Caki2 (cell line): ENCODE measurements at places on chromosomes 1 and 21. TPM values are rescaled to one million over a fixed set of nuclear protein-coding genes. Genes with fewer than 3 reads are reported as not detected.

HSD3B1 gene
- not detected in 2 replicates for total RNA-seq

RGS5 gene
- total RNA-seq: 4.0 and 4.7 TPM in 2 replicates

MYBPH gene
- total RNA-seq: not detected in 2 replicates

TRPM2 gene
- total RNA-seq: not detected in 2 replicates

KCNC4 gene
- total RNA-seq: 1.1 and 4.9 TPM in 2 replicates

CLDN17 gene
- total RNA-seq: not detected in 2 replicates

CFAP107 gene
- total RNA-seq: not detected in 2 replicates

APCS gene
- total RNA-seq: not detected in 2 replicates

KRTAP13-2 gene
- total RNA-seq: not detected in 2 replicates

CTH gene
- total RNA-seq: 1.7 and 3.6 TPM in 2 replicates

FCGR2B gene
- not detected in 2 replicates for total RNA-seq

SCP2 gene
- 45.1 and 54.2 TPM in 2 replicates for total RNA-seq

LIN28A gene
- not detected in 2 replicates for total RNA-seq

- DNase-seq: no peak
These were observed 165.1 kb upstream of the CACNA1E start for GRCh38 chr1:181318022-181318857.

DNA sequence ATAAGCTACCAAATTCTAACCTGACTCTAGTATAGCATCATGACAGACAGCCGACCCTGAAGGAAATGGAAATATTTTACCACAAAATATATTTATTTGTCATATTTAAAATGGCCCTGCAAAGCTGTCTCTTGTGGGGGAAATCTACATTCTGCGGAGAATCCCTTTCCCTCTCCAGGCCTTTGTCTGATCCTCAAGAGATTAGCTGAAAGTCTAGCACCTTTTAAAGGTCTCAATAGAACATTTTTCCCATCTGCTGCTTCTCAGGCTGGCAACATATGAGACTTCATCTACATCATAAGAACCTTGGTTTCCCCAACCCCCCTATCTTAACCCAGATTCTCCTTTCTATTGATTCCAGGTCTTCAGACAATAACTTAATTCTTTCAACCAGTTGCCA, 1.7 kb upstream of the OR11L1 start:
- no peak for DNase-seq

- no peak for DNase-seq
These were observed 169.3 kb upstream of the NR5A2 start for GRCh38 chr1:199858171-199858570.

GRCh38 chr1:30014031-30014430, 709.4 kb downstream of the MATN1 start:
- DNase-seq: no peak

GRCh38 chr21:28952686-28953085, 40.0 kb downstream of the LTN1 start:
- DNase-seq: no peak

DNA sequence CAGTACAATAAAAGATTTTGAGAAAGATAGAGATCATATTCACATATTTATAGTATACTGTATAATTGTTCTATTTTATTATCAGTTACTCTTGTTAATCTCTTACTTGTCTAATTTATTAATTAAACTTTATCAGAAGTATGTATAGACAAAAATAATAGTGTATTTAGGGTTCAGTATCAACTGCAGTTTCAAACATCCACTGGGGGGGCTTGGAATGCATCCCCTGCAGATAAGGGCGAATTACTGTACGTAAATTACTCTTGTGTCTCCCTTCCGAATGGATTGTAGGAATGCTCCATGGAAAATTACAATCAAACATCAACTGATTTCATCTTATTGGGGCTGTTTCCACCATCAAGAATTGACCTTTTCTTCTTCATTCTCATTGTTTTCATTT, at the start of gene OR2L8:
TSS of gene OR2L8 (plus strand) at position 301 of the 400 bp plus-strand sequence. CDS start at position 301, 0 bp downstream.
- no peak for DNase-seq

DNA sequence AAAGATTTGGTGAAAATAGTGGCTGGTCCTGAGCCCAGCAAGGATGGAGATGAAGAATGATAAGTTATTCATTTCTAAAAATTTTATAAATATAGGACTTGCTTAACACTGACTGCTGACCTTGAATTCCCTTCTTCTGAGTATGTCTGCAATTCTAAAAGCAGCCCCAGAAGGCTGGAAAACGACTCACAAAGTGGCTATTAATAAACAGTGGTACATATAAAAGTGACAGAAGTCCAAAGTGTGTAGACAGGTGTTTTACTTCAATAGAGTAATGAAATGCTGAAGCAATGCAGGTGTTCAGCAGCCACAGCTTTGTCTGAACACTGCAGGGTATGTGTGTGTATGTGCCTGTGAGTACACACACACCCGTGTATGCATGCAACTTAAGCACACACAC, 219.0 kb upstream of the NRIP1 start:
- no peak for DNase-seq

DNA sequence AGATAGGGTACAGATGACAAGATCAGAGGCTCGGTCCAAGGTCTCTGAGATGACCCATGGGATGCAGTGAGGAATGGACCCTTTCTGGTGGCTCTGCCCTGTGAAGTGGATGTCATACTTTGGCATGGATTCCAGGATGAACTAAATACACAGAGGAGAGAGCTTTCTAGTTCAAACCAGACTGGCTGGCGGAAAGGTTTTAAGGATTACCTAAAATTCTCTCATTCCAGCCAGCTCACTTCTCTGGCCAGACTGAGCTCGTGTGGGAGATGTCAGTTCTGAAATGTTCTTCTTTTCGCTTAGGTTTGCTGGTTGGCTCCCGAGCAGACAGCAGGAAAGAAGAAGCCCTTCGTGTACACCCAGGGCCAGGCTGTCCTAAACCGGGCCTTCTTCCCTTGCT, 6.2 kb downstream of the RNPEP start:
- DNase-seq: no peak

DNA sequence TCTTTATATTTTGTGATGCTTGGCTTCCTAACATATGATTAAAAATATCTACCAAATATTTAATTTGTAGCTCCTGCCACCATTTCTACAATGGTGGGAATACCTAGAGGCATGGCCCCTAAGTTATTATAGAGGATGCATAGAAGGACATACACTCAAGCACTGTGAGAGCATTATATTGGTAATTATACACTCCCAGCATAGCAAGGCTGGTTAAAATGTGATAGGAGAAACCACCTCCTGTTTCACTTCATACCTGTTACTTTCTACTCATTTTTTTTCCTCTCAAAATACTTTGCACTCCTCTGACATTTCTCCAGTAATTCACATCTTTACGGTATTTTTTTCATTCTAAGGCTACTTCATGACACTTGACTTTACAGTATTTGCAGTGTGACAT, 92.9 kb downstream of the HS2ST1 start:
- no peak for DNase-seq

DNA sequence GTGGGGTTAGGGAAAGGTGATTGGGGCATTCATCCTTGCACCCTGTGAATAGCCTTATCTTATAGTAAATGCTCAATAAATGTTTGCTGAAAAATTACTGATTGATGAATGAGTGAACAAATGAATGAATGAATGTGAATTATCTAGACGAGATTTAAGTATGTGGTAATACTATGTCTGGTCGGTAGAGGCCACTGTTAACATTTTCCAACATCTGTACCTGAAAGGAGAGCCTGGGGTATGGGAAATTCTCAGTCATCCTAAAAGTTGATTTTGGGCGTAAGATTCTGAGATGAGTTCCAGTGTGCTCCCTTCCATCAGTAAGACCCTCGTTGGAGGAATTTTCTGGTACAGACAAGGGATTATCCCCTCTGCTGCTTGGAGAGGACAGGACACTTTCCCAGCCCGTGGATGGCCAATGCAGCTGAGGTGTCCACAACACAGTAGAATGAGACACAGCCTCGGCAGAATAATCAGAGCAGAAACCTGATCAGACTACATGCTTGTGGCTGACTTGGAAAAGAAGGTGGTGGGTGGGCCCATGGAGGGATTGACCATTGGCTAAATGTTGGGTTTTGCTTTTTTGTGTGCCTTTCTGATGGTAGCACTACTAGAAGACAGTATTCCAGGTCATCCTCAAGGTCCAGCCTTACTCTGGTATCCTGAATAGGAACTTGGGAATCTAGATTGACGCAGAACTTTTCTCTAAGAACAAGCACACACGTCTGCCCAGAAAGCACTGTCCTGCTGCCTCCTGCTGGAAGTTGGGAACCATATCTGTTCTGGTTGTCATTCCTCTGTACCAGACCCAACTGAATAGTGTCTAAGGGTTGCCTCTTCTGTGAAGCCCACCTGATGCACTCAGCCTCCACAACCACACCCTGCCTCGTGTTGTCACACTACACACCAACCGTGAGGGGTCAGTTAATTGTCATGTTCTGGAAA, 262.0 kb downstream of the TNR start:
- peak; percentile 13 for DNase-seq

DNA sequence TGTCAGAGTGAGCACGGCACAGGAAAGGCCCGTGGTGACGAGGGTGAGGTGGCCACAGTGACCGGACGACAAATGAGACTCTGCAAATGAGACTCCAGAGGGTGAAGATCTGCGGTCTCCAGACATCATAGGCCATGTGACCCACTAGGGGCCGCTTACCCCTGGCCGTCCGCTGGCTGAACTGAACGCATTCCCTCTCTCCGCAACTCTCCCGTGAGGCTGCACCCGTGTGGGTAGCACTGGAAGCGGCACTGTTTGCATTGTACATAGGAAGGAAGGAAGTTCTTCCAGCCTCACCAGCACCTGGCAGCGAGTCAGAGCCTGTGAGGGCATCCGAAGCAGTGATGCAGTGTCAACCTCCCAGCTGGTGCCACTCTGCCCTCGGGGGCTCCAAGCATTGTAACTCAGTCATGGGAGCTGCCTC, 23.6 kb upstream of the SPSB1 start:
- DNase-seq: peak; percentile 35

DNA sequence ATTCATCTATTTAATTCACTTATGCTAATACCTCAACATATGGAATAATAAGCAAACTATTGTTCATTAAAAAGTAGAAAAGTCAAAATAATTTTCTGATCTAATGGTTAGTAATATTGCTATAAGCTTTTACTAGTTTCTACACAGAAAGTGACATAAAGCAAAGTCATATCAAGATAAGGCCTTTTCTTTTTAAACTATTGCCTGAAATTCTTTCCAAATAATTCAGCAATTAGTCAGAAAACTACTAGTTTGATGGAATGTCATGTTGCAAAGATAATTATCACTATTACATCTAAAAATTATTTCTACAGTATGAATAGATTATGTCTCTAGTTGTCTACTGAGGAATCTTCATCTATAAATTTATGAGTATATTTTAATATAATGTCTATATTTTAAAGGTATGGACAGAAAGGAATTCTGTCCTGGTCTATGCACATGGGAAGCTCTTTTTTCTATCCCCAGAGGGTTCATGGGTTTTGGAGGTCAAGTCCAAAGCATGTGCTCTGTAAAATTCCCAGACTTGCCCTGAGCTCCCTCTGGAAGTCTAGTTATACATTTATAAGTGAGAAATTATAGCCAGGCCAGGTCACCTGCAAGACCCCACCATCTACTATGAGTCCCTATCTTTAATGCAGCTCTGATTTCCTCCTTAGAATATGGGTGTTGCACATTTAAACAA, 84.6 kb upstream of the DPYD start:
- DNase-seq: no peak

GRCh38 chr1:184739796-184740195, 14.9 kb downstream of the EDEM3 start:
- no peak for DNase-seq

DNA sequence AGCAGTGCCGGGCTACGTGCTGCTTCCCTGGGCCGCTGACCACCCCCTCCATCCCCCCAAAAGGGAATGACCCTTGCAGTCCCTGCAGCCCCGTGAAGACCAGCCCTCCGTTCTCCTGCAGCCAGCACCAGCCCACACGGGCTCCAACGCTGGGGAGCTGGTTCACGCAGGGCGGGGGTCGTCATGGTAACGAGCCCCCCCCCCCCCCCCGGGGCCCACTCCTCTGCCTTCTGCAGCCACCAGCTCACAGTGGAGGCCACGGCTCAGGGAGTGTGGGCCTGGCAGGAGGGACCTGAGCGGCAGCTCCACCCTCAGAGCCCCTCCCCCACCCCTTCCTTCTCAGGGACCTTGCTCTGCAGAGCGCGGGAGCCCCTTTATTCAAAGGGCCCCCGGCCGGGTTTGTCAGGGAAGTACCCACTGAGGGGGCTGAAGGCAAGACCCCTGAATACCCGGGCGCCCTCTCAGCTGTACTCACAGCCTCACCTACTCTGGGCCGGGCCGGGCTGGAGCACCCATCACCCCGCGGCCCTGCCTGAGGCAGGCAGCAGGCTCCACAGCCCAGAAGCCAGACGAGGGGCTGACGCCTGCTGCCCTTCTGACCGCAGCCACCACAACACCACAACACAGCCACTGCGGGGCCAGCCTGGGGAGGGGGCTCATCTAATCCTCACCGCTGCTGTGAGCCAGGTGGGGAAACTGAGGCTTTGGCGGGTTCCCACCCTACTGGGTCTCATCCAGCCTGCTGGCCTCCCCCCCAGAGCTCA, 12.6 kb downstream of the MEGF6 start:
- no peak for DNase-seq

DNA sequence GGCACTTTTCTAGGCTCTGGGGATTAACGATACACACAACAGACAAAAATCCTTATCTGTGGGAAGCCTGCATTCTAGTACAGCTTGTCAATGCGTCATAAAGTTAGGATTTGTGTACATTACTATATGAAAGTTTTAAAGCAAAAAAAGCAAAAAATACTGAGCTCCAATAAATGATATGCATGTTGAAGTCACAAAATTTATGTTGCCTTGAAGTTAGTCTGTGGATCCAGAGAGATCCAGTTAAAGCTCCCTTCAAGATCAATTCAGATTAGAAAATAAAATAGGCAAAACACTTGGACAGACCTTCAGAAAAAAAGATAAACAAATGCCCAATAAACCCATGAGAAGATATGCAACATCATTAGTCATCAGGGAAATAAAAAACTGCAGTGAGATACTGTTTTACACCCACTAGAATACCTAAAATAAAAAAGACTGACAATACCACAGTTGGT, 33.1 kb upstream of the KCNQ4 start:
- no peak for DNase-seq

GRCh38 chr1:167057241-167057688, 32.9 kb downstream of the GPA33 start:
- DNase-seq: peak; percentile 55

DNA sequence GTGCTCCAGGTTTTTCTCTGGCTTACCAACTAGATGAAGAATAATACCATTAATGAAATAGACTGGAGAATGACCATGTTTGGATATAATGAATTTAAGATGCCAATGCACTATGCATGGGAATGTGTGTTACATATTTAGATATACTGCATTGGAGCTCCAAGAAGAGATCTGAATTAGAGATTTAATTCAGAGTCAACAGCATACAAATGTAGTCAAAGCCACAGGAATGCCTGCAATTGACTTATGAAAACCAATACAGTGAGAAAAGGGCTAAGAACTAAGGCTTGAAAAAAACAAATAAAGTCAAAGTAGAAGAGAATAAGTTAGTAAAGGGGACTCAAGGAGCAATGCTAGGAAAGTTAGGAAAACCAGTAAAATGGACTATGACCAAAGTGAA, 59.1 kb downstream of the USP24 start:
- no peak for DNase-seq
